ENCODE measurements at places on chromosomes 12 and 14.

DNA sequence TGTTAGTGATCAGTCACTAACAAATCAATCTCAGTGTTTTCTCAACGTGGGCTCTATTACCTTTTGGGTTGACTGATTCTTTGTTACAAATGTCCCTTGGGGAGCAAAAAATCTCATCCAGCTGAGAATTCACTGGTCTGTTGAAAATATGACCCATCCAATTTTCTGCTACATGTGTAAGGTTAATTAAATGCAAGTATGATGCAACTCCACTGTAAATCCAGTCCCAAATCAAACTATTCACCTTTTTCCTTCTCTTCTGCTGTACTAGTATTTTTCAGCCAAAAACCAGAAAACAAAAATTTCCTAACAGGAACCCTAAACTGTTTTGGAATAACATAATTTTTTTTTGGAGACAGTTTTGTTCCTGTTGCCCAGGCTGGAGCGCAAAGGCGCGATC, 2.2 kb downstream of the ERH start:
- DNase-seq, result no peak

GRCh38 chr12:132185705-132186104, 41.4 kb downstream of the NOC4L start:
- DNase-seq, result no peak

DNA sequence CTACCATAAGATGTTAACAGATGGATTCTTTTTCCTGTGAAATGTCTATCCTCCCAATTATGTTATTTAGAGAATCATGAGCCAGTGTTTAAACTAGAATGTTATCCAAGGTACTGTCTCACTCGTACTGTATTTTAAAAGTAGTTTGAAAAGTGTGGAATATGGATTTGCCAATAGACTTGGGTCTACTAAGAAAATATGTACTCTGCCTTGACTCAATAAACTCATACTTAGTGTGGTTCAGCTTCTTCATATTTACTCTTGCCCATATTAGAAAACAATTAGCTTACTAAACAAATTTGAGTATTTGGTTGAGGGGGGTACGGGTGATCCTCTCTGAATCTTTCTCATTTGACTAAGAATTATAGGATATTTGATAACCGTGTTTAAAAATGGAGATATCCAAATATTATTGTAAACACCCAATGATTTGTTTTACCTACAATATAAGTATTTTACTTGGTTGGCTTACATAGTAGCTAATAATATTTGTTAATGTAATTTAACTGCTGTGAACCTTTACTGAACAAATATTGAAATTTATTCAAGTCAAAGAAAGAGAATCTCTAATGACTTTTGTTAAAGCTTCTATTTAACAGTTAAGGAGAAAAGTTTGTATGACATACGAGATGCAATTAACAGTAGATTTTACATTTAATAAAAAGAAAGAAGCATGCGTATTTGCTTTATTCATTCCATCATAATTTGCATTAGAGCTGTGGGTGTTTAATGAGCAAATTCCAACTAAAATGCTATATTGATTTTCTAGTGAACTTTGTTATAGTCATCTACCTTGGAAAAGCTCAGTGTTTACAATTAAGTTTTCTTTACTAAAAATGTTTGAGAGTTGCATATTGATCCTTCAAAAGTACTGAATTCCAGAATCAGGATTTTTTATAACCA, 81.2 kb downstream of the MIPOL1 start:
- no peak for DNase-seq

- no peak for DNase-seq
Observed at GRCh38 chr12:116343331-116343884, 65.9 kb upstream of the MED13L start.

DNA sequence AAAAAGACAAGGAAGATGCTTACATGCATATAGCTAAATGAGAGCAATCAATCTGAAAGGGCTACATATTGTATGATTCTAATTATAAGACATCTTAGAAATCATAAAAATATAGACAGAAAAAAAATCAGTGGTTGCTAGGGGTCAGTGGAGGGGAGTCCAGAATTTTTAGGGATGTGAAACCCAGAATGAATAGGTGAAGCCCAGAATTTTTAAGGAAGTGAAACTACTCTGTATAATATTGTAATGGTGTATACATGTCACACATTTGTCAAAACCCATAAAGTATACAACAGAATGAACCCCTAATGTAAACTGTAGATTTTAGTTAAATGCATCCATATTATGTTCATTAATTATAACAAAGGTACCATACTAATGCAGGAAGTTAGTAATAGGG, 713.2 kb downstream of the FLRT2 start:
- DNase-seq, result no peak

DNA sequence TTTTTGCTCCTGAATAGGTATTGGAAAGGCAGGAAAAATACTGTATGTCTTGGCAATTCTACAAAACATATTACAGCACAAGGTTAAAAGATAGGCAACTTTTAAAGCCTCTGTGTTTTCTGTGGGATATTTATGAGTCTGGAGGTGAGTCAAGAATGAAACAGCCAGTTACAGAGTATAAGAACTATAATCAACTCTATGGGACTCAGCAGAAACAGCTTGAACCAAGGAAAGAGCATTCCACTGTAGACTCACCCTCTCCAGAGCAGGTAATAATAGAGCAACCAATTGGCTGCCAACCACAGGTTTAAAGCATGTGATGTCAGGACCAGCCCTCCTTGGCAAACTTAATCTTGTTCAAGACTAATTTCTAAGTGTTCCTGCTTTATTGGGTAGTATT, 100.5 kb upstream of the MDM1 start:
- no peak for DNase-seq

- no peak for DNase-seq
Observed at GRCh38 chr12:60020068-60020467, 424.2 kb downstream of the SLC16A7 start.

- no peak for DNase-seq
Observed at GRCh38 chr14:59247801-59248584, 59.5 kb downstream of the DAAM1 start.

GRCh38 chr14:88856786-88857366, 32.4 kb downstream of the TTC8 start:
- no peak for DNase-seq

- DNase-seq, result no peak
Observed at GRCh38 chr12:32820376-32820931, 64.8 kb upstream of the YARS2 start.

DNA sequence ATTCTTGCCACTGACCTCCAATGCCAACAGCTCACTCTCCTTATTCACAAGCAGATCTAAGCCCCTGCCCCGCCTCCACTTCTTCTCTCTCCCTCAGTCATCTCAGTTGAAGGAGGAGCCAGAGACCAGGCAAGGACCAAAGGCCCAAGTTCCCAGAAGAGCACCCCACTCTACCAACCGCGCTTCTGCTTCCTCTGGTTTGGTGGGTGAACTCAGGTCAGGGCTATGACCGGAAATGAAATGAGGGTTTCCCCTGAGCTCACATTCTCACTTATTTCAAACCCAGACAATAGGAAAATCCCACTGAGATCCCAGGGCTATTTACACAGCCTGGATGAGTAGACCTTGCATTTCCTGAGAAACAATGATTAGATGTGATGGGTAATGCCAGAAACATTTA, 9.9 kb downstream of the DPF3 start:
- no peak for DNase-seq

DNA sequence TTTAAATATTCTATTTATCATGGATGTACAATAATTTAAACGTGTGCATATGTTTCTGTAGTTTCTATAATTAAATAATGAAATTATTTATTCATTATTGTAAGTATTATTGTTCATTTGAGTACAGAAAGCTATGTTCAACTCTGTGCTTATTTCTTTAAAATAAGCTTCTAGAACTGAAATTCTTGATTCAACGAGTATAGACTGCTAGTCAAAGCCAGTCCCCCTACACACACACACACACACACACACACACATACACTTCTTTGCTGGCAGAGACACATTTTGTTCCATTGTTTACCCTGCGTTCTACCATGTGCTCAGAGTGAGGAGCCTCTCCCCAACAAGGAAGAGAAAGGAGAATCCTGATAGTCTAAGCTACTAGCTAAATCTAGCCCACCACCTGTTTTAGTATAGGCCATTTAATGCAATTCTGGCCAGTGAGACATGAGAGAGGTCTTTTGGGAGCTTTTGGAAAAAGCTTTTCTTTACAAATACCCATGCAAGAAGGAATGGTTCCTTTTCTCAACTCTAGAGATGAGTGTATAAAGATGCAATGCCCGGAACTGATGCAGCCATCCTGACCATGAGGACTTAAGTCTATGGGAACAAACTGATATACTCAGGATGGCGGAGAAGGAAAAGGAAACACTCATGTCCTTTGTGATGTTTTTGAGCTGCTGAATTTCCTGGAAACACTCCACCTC, 161.4 kb downstream of the NDUFA12 start:
- DNase-seq, result no peak

- DNase-seq, result no peak
Observed at GRCh38 chr12:55696796-55697462, 10.8 kb downstream of the ITGA7 start.

- no peak for DNase-seq
Observed at GRCh38 chr12:57058454-57058853, 8.5 kb upstream of the MYO1A start.

DNA sequence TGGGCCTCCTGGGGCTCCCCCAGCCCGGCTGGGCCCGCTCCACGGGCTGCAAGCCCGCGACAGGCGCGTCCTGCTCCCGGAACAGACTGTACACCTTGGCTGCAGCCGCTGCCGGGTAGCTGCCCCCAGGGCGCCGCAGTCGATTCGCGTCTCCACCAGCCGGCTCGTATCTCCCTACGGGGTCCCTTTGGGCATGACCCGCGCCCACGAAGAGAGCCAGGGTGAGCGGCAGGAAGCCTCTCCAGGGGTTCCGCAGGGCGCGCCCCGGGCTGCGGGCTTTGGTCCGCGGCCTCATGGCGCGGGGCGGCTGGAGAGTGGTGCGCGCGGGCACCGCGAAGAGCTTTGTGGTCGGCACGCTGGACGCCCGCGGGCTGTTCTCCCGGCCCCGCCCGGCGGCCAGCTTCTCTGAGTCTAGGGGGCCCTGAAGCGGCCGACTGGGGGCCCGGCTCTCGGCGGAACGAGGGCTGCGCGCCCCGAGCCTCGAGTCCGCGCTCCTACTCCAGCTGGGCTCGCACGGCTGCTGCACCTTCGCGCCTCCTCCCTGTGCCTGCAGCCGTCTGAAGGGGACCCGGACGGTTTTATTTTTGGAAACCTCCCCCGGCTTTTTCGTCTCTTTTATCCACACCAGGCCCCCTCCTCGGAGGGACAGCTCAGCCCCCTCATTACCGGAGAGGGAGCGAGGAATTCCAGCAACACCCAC, at the start of gene LTBP2:
Gene LTBP2 (minus strand): TSS at position 588 of the 700 bp plus-strand sequence. CDS start 293 bp downstream, at position 295.
- no peak for DNase-seq

- DNase-seq, result no peak
Observed at GRCh38 chr14:90019824-90020523, 41.8 kb upstream of the KCNK13 start.

- DNase-seq, result no peak
Observed at GRCh38 chr14:76957224-76957891, 71.2 kb downstream of the IRF2BPL start.

DNA sequence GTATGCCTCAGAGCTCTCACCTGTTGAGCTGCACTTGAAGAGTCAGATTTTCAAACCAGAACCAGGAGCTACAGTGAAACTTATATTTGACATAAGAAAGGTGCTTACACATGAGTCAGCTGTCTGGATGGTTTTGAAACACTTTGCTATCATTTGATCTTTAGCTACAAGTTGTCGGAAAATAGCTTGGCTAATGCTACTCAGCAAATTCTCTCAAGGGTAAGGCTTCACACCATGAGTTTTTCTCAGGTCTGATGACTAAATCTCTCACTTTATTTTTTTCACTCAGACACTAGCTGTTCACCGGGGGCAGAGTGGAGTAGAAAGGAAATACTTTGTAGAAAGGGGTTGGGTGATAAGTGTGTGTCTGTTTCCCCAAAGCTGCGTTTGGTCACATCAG, 171.8 kb downstream of the FLRT2 start:
- DNase-seq, result no peak

GRCh38 chr12:77033658-77034536, 31.5 kb downstream of the E2F7 start:
- DNase-seq, result no peak

GRCh38 chr12:40248585-40249297, 23.9 kb downstream of the LRRK2 start:
- DNase-seq, result no peak

GRCh38 chr12:127343940-127344339, 923.0 kb upstream of the TMEM132C start:
- no peak for DNase-seq

GRCh38 chr12:74559728-74560127, 22.1 kb downstream of the ATXN7L3B start:
- no peak for DNase-seq

GRCh38 chr14:22519877-22520685, 68.9 kb downstream of the DAD1 start:
- no peak for DNase-seq

GRCh38 chr12:57161491-57161890, 14.1 kb upstream of the LRP1-AS start:
- DNase-seq, result no peak

DNA sequence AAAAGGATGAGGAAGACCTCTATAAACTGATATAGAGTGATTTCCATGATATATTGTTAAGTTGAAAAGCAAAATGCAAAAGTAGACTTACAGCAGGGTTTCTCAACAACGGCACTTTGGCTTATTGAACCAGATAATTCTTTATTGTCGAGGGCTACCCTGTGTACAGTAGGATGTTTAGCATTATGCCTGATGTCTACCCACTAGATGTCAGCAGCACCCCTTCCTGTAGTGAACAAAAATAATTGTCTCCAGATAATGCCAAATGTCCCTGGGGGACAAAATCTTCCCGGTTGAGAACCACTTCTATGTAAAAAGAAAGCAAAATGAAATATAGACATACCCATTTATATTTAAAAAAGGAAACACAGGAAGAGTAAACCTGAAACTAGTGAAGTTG, 32.4 kb downstream of the ABCD2 start:
- DNase-seq, result no peak

GRCh38 chr12:126156806-126157574, 1091.8 kb downstream of the AACS start:
- DNase-seq, result peak; percentile 6

All from SW480 (cell line).